SW480 (cell line): ENCODE measurements at places on chromosomes 6 and 20.
A peak's percentile ranks its signal among the peaks of the same experiment; 100 is the strongest.

GRCh38 chr20:63968928-63969760 lies 586 bp downstream of the ZNF512B start:
- no peak for DNase-seq

DNA sequence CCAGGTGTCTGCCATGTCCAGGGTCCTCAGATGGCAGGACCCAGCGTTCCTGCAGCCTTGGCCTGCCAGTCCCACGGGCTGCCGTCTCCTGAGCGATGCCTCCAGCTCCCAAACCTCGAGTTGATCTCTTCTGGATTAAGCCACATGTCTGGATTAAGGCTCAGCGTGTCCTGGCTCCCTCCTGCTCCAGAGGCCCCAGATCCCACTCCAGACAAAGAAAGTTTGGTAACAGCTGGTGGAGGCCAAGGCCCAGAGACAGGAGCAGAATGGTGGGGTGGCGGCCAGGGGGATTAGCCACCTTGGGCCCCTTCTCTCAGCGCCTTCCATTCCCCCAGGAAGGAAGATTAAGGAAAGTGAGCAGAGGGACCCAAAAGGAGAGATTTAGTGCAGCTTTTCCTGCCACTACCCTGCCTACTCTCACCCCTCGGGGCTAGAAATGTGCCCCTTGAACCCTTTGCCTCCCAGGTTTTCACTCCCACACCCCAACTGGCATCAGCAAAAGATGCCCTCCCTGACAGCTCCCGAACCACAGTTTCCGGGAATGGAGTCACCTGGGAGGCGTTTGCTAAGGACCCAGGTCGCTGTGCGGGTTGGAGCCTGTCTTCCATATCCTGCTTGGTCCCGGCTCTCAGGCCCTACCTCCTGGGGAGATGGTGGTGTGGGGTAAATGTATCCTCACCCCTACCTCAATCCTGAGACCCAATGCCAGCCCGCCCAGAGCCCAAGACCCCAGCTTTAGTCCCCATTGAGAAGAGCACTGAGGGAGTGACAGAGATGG lies 6.9 kb downstream of the SPDEF start:
- DNase-seq: no peak

GRCh38 chr6:126919947-126920346 lies 198.5 kb upstream of the RSPO3 start:
- DNase-seq: no peak

DNA sequence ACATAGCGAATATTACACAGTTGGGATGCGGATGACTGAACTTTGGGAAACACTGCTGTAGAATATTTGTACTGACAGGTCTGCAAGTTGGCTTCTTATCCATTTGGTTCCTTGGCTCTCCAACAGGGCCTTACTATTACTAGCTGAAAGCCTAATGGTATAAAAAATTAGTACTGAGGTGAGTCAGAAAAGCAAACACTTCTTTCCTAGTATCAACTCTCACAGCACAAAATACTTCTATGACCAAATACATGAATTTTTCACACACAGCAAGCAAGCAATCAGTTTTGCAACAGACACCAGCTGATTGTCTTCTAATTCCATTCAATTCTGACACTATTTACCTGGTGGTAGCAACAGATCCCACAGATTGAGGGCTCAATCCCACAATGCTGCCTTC lies 168.3 kb downstream of the COL9A1 start:
- no peak for DNase-seq

GRCh38 chr6:110874880-110875547 lies 429 bp downstream of the AMD1 start:
- DNase-seq: peak; percentile 14

DNA sequence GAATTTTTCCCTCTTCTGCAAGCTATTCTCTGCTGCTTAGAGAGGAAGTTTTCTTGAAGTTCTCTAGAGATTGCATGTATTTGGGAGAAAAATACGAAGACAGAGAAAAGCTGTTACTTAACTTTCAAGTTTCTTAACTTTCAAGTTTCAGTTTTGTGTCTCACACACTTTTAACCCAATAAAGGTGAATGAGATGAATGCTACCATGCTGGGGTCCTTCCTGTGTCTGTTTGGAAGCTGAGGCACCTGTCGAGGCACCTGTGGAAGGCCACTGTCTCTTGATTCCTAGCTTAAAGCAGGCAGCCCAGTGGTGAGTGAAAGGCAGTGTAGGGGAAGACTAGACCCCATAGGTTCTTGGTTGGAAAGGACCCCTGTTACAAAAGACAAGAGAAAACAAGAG lies 372.8 kb upstream of the JARID2 start:
- no peak for DNase-seq

DNA sequence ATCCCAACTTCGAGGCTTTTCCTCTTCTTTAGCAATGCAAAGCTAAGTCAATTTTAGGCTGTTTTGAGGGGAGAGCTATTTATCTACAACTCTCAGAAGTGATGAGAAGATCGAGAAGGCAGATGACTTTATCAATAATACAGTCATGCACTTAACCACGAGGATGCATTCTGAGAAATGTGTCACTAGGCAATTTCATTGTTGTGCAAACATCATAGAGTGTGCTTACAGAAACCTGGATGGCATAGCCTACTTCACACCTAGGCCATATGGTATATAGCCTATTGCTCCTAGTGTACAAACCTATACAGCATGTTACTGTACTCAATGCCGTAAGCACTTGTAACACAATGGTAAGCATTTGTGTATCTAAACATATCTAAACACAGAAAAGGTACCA lies 66.6 kb downstream of the PRND start:
- no peak for DNase-seq

DNA sequence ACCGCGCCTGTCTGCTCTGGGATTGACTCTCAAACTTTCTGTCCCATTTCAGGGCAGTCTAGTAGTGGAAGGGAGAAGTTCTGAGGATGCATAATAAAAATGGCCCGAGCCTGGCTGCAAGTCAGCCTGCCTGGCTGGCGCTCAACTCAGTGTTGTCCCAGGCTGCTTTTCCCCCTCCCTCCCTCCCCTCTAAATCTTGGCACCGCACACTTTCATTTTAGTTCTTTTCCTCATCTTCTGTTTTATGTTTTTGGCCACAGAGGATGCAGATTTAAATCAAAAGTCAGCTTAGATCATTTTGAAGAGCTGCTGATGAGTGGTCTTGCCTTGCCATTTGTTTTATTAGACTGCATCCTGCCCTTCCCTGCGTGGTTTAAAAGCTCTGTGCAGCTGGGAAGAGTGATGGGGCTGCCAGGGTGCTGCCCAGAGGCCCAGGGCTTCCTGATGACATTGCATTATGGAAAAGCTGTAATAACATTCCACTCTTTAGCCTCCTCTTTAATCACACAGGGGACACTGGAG lies 6.5 kb upstream of the UQCC2 start:
- no peak for DNase-seq

- no peak for DNase-seq
Measured at GRCh38 chr20:33499355-33499754, 9.5 kb downstream of the CBFA2T2 start.

DNA sequence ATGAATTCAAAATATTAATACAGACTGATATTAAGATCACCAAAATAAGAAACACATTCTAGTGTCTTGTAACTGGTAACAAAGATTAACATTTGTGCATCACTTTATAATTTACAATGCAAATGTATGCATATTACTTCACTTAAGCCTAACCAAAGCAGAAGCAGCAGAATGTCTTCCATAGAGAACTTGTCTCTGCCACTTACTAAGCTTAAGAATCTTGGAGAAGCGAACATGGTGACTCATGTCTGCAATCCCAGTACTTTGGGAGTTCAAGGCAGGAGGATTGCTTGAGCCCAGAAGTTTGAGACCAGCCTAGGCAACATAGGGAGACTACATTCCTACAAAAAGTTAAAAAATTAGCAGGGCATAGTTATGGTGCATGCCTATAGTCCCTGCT lies 18.8 kb downstream of the AK9 start:
- DNase-seq: no peak

- DNase-seq: no peak
Measured at GRCh38 chr6:113381959-113382358, 475.2 kb upstream of the MARCKS start.

DNA sequence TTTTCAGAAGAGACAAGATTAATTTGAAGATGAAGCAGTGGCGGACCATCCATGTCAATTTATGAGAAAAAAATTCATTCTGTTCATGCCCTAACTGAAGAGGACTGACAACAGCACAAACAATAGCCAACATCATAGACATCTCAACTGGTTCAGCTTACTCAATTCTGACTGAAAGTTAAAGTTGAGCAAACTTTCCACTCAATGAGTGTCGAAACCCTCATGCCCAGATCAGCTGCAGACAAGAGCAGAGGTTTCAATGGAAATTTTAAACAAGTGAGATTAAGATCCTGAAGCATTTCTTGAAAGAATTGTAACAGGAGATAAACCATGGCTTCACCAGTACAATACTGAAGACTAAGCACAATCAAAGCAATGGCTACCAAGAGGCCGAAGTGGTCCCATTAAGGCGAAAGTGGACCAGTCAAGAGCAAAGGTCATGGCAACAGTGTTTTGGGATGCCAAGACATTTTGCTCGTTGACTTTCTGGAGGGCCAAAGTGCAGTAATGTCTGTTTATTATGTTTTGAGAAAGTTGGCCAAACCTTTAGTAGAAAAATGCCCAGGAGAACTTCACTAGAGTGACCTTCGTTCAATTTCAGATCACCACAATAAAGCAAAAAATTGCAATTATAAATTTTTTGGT lies 6.1 kb upstream of the SFT2D1 start:
- DNase-seq: no peak

GRCh38 chr6:116027801-116028200 lies 32.9 kb downstream of the FRK start:
- no peak for DNase-seq

DNA sequence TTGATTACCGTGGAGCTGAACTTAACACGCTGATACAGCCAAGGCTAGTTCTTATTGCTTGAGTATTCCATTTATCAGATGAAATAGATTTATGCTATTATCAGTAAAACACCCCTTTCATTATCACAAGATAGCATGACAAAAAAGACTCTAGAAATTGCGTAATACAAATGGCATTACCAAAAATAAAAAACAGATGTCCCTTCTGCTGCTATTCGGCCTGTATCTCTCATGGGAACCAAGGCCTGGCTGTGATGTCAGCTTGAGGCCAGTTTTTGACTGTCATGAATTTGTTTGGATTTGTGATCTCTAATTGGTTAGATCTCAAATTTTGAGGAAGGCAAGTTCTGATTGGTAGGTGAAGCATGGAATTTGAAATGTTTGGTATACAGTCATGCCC lies 25.2 kb downstream of the MEI4 start:
- no peak for DNase-seq
